Fibroblast of the conjunctiva (primary cell): ENCODE measurements at places on chromosomes 16 and 17.
A peak's percentile ranks its signal among the peaks of the same experiment; 100 is the strongest.

DNA sequence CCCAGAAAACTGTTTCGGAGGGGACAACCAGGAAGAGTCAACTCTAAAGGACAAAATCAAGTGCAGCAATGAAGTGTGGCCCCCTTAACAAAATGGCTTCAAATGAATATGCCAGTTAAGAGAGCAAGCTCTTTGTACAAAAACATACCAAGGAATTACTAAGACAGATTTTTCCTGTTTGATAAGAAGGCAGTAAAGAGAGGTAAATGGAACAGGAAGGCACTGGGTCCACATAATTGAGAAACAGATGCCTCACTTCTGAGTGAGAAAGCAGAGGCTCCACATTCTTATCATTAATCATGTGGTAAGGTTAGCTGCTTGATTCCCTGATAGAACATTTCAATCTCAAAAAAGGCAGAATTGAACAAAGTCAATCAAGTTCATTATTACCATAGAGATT, 44.9 kb downstream of the MBTD1 start:
- DNase-seq = no peak

DNA sequence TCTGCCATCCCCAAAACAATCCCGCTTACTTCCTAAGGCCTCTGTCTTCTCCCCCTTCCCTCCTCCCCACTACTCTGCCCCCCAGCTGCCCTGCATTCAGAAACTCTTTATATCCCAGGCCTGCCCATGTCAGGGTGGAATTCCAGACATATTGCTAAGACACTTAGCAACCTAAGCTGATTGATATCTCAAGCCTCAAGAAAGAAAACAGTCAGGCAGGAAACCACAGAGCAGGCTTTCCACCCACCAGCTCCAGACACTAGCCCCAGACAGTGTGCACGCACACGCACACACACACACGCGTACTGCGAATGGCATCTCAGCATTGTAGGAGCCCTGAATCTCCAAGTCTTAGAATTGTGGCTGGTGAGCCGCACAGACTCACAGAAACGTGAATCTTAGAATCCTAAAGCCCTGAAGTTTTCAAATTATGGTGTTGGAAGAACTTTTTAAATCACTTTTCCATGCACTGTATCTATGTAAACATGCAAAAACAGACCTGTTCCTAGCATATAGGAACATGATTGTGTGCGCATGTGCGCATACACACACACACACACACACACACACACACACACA, 8.8 kb upstream of the LPCAT2 start:
- DNase-seq = peak; percentile 62

DNA sequence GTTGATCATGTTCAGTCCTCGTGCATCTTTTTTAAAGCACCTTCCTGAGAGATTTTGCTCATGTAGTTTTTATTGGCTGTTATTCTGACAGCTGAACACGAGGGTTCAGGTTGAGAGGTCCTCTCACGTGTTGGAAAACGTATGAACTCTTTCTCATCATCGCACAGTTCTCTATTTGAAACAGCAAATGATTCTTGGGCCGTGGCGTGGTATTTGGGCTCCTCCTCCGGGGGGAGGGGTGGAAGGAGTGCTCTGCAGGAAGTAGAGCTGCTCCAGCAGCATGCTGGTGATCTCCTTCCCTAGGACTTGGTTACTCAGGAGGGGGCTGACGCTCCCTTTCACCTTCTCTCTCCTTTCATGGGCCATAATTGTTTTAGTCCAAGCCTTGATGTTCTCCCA, 70.4 kb downstream of the KSR1 start:
- DNase-seq = no peak

DNA sequence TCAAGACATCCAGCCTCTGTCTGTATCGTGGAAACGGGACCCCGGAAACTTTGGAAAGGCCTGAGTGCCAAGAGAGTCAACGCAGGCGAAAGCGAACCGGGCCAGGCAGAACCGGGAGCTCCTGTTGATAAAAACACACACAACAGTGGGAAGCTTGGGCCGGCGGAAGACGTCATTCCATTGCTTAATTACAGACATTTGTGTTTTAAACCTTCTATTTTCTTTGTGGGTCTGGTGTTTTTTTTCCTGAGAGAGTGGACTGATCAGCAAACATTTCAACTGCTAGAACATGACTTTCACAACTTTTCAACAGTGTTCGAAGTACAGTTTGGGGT, 878 bp upstream of the RNF157 start:
- DNase-seq = no peak

- no peak for DNase-seq
These were observed 1.4 kb upstream of the TENT4B start for GRCh38 chr16:50151756-50152155.

DNA sequence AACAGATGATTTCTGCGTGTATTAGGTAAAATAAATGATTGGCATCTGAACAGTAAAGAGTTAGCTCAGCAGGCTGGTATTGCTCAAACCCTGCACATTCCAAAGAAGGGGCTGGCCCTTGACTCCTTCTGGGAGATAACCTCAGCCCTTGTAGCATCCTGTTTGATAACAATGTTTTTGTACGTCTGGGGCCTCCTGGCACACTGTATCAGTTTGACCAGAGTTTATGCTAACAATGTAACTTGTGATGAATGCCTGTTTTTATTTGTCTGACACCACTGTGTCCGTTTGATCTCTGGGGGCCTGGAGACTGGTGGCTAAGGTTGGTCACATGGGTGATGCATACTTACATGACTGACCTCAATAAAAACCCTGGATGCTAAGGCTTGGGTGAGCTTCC, 43.8 kb upstream of the NDRG4 start:
- DNase-seq = no peak

DNA sequence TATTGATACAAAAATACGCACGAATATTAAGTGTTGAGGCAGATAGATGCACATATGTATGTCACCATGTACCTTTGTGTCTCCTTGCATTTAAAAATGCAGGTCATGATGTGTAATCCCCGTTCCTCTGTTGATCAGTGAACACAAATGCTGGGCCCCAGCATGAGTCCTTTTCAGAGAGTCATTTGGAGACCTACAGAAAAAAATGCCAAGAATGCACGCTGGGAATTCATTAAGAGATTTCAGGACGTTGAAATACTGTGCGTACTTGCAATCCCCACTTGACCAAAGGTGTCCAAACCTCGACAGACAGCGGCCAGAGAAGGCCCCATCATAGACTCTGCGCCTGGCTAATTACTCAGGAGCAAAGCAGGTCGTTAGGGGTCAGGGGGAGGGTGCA, 496.0 kb downstream of the MAF start:
- no peak for DNase-seq

DNA sequence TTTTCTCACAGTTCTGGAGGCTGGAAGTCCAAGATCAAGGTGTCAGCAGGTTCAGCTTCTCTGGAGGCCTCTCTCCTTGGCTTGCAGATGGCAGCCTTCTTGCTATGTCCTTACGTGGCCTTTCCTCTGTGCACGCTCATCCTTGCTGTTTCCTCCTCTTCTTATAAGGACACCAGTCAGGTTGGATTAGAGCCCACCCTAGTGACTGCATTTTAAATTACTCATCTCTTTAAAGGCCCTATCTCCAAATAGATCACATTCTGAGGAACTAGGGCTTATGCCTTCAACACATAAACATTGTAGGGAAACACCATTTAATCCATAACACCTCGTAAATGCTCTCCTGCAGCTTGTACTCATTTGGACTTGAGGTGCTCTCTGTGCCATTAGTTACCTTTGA, 36.3 kb downstream of the DHRS7C start:
- DNase-seq = no peak

DNA sequence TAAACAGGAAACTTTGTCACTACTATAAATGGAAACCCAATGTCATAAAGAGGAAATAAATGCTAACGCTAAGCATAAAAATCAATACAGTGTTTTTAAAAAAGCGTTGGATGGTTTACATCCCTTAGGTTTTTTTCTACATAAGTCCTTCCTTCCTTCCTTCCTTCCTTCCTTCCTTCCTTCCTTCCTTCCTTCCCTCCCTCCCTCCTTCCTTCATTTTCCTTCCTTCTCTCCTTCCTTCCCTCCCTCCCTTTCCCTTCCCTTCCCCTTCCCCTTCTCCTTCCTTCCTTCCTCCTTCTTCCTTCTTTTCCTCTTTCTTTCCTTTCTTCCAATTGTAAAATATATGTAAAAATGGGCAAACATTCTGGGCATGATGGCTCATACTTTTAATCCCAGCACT, 108.3 kb downstream of the HAPSTR1 start:
- DNase-seq = no peak

- no peak for DNase-seq
These were observed 560.7 kb upstream of the PSMD7 start for GRCh38 chr16:73735954-73736353.

GRCh38 chr17:6070913-6071511, 833 bp downstream of the WSCD1 start:
- no peak for DNase-seq

GRCh38 chr16:84848986-84849634, 29.3 kb downstream of the CRISPLD2 start:
- DNase-seq = no peak

DNA sequence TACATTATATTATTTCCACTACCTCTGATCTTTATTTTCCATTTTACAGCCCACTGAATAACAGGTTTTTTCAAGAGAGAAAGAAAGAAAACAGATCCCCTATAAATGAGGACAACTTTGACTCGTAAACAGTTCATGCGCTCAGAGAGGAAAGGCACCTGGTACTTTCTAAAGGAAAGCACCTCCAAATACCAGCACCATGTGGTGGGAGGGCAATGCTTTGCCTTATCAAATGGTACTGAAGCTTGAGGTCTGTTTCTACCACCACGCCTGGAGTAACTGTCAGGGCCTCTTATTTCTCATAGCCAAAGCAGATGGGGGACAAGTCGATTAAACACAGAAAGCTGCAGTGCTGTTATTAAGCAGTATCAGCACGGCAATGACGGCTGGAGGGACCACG, 510.3 kb upstream of the ZFHX3 start:
- DNase-seq = no peak

GRCh38 chr16:4685292-4685691, 8.1 kb upstream of the NUDT16L1 start:
- no peak for DNase-seq

- peak; percentile 77 for DNase-seq
These were observed at the start of gene SHCBP1 for GRCh38 chr16:46621006-46621933. TSS of gene SHCBP1 (minus strand) at chr16:46621379. CDS start at chr16:46621359, 20 bp downstream.

GRCh38 chr16:10880594-10881452, 3.8 kb downstream of the CIITA start:
- no peak for DNase-seq

GRCh38 chr16:57335366-57335765, 23.2 kb upstream of the CCL22 start:
- no peak for DNase-seq

- DNase-seq = no peak
These were observed 364.3 kb upstream of the TOM1L1 start for GRCh38 chr17:54536306-54536705.

DNA sequence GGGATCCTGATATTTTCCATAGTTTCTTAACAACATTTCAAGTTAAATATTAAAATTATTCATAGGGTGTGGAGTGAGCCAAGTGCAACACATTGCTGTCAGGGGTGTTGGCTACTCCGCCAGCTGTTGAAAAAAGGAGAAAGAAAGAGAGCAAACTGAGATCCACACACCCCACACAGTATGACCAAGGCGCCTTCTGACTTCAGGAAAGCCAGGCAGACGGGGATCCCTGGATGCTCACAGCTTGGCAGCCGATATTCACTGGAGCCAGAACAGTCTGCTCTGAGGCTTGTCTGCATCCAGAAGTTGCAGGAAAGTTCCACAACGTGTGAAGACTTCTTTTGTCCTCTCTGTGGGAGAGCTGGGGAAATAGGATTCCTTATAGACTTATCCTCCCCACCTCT, 9.3 kb downstream of the CHD9NB start:
- DNase-seq = no peak

- no peak for DNase-seq
These were observed 157.2 kb upstream of the CACNG3 start for GRCh38 chr16:24098896-24099295.

GRCh38 chr17:30832438-30833124, 815 bp downstream of the ATAD5 start:
- no peak for DNase-seq

DNA sequence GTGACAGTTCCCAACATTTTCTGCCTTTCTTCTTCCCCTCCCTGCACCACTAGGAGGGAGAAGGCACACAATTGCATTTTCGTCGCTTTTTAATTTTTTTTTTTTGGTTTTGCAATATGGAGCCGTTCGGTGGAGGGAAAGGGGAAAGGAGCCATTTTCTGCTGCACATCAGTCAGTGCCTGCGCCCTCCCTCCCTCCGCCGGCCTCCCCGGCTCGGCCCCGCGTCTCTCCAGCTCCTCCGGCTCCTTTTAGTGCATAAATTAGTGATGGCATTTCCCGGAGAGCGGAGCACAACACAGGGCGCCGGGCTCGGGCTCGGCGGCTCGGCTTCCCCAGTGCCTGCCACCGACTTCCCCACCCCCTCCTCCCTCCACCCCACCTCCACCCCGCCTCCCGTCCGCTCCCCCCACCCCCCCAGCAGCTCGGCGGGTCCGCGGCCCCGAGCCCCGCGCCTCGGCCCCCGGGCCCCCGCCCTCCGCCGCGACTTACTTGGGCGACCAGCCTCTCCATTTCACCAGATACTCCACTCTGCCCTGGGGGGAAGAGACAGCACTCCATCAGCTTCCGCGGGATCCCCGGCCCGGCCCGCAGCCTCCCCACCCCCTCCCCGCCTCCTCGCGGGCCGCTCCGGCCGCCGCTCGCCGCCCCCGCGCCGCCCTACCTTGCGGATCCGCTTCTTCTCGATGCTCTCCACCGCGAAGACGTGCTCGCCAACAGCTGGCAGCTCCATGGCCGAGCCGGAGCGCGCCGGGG, 542 bp downstream of the CBX4 start:
- DNase-seq = no peak

DNA sequence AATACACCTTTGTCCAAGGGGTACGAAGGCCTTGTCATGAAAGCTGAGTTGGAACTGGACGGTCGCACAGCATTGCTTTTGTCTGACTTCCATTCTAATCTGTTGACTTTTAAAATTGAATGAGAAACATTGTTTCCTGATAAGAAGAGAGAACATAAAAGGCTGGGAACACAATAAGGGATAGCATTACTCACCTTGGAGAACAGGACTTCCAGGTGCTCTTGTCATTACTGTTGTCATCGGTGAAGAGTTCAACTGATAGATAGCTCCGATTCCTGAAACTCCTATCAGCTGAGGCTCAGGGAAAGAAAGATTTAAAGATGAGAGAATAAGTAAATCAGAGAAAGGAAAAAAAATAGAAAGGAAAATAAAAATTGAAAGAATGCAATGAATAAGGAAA, 351.1 kb downstream of the KCNJ2 start:
- no peak for DNase-seq

GRCh38 chr16:50419116-50419515, 50.3 kb upstream of the BRD7 start:
- no peak for DNase-seq

DNA sequence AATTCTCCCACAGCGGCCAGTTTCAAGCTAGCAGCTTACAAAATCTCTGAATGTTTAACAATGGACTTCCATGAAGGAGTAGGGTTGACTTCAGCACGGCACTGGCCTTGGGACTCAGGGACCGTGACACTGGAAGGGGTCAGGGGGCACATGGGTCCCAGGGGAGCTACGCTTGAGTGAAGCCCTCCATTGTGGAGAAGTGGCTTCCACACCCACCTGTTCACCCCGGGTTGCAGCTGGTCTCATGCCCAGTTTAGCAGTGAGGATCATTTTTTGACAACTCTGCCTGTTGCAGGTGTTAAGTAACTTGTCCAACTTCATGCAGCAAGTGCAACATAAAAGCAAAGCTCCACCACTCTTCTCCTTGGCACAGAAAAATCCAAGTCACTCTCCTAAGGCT, 510.2 kb downstream of the CDH13 start:
- DNase-seq = no peak
